ENCODE measurements at places on chromosomes 4 and X.

DNA sequence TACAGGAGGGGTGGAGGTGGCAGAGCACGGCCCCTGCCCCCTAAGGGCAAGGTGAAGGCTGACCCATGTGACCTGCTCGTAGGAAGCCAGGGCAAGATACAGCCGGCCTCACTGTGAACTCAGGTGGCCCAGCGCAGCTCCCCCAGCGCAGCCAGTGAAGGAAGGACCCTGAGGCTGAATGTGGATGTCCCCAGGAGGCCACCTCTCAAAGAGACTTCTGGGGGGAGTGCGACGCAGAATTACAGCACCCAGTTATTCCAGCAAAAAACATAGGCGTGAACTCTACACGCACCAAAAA lies 52.6 kb downstream of the ZFYVE28 start:
- DNase-seq: no peak

GRCh38 chrX:110412971-110413726 lies 54.5 kb downstream of the RTL9 start:
- DNase-seq: peak; percentile 70

GRCh38 chrX:146863566-146863965 lies 49.0 kb upstream of the CXorf51A start:
- no peak for DNase-seq

DNA sequence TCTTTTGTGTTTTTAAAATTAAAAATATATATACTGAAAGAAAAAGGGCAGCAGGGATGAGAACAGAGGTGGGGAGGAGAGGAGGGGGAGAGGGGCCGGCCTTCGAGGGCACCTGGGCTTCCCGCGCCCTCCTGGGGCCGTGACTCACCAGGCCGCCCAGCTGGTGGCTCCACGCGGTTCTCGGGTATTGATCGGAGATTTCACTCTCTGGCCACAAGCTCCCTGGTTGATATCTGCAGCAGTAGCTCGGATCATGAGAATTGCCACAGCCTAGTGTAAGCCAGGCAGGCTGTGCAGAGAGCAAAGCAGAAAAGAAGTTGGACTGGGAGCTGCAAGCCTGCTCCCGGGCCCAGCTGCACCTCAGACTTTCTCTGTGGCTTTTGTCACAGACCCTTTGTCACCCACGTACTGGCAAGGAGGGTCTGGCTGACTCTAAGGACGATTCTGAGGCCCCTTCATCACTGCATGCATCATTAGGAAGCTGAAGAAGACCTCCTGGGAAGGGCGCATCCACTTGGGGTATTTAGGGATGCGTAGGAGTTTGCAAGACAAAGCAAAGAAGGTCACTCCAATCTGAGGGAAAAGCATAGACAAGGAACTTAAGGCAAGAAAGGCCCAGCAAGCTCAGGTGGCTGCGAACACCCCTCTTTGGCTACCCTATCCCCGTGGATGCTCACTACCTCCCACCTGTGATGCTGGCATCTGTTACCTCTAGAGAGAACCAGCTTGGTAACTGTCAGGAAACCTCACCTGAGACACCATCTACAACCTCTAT lies 71.7 kb downstream of the CPZ start:
- no peak for DNase-seq

DNA sequence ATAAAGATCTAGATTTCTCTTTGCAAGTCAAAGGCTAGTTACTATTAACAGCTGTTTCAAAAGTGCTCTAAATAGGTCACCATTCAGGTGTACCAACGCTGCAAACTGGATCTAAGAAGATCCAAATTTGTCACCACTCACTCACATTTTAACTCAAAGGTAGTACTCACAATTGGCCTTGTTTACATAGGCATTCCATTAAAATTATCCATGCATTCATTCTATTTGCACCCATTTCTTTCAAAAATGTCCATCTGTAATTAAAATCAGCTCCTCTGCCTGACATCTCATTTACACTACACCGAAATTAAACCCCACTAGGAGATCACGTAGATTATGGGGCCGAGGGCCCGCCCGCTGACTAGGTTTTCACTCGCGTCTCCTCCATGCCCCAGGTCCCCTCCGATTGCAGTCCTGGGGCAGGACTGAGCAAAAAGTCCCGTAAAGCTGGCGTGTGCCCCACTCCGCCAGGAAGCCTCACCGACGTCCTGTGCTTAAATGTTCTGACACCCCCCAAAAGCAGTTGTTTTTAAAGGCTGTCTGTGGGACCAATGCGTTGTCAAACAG lies 1.3 kb upstream of the ING2 start:
- DNase-seq: peak; percentile 26

DNA sequence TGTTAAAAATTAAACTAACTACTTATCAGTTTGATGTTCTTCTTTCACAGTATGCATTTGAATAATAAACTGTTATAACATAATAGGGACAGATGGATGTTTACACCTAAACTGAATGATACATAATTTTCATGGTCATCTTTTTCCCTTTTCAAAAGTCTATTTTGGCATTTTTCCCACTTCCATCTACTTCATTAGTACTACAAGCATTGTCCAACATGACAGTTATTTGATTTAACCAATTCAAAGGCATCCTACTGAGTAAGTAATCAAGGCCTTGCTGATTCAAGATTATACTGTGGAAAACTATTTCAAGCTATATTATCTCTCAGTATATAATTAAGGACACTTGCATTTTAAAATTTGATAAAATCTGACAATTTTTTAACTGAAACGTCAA lies 212.9 kb downstream of the FAT4 start:
- no peak for DNase-seq

- no peak for DNase-seq
Observed at GRCh38 chrX:25019707-25020390, 4.1 kb upstream of the ARX start.

- DNase-seq: no peak
Observed at GRCh38 chrX:137550665-137551261, 15.2 kb upstream of the ZIC3 start.

DNA sequence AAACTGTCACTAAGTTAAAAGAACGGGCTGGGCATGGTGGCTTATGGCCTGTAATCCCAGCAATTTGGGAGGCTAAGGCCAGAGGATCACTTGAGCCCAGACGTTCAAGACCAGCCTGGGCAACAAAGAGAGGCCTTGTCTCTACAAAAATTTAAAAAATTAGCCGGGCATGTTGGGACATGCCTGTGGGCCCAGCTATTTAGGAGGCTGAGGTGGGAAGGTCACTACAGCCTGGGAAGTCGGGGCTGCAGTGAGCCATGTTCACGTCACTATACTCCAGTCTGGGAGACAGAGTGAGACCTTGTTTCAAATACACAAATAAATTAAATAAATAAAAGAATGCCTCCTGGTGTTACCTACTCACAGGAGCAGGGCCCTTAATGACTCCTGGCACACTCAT lies 69.5 kb downstream of the APBB2 start:
- DNase-seq: peak; percentile 29

DNA sequence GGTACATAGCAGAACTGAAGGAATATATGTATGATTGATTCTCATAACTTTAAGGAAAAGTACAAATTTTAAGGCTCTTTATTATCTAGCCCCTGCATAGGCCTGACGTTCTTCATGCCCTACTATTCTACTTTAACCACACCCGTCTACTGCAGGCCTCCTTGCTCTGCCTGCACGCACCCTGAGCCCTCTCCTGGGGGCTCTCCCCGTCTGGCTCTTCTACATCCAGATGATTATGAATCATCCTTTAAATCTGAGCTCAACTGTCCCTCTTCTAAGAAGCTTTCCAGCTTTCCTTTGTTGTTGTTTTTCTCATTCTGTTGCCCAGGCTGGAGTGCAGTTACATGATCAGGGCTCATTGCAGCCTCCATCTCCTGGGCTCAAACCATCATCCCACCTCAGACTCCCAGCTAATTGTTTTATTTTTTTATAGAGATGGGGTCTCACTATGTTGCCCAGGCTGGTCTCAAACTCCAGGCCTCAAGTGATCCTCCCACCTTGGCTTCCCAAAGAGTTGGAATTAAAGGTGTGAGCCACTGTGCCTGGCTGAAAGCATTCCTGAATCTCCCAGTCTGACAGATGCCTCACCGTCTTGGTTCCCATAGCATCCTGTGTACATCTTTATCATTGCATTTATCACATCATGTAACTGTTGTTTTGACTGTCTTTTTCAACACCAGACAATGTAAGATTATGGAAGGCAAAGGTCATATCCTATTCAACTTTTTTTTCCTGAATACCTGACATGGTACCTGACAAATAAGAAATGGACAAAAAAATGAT lies 89.2 kb downstream of the WDFY3 start:
- DNase-seq: no peak

- DNase-seq: no peak
Observed at GRCh38 chr4:114600672-114601071, 2.1 kb downstream of the UGT8 start.

DNA sequence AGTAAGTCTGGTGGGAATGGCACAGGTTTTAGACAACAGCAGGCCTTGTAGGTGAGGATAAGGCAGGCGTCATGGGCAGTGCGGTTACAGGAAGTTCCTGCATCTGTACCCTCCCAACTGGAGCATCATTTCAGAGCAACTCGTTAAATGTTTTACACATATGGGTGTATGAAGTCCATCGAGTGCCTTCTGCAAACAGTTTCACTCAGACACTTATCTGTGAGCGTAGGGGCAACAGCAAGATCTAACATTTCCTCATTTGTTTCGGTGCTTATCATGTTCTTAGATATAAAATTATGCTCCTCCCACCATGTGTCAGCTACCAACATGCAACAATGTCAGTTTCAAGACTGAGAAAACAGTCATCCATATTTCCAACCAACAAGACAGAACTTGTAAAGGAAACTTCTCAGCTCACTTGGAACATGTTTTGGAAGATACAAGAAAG lies 69.9 kb downstream of the ELOVL6 start:
- peak; percentile 59 for DNase-seq

DNA sequence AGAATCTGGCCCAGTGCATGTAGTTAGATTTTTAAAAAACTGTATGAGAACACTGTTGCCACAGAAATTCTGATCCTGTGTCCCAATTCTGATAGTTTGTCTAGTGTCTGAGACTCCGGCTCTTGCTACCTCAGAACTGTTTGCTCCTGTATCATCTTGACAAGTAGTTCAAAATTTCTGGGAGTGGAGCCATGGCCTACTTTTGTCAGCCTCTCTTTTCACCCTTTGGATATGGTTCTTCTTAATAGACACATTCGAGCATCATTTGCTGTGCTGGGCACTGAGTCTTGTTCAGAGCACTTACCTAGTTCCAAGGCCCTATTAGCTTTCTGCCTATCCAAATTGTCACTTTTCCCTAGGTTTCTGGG lies 46.9 kb downstream of the ATP10D start:
- DNase-seq: no peak

DNA sequence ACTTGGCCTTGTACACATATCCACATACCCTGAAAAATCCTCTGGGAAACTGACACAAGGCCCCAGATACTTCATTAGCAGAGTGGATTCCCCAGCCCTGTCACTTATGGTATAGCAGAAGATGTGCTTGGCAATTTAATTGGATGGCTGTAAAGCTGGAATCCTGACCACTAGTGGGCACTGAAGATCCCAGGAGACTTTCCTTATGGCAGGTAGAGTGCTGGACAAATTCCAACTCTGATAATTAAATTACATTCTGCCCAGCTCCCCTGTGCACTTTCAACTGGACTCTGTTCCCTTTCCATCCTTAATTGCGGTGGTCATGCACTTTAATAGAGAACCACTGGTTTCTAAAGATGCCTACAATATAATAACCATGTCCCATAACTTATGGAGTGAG lies 119.8 kb downstream of the DCK start:
- no peak for DNase-seq

DNA sequence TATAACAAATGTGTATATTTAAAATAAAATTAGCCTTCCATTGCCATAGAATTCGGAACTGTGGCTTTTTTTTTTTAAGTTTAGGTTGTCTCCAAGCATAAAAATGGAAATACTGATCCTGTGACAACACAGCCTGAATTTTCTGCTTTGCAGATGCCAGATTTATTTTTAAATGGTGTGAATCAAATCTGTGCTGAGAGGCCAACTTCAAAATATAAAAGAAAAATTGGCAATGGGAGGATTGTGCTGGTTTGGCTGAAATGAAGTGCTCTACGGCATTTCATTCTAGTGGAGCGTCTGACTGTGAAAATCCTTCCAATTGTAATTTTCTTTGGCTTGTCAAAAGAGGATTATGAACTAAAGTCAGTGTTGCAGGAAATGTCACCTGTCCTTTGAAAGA lies 580.3 kb upstream of the ZFP42 start:
- DNase-seq: no peak

GRCh38 chr4:167210166-167210565 lies 24.1 kb downstream of the SPOCK3 start:
- DNase-seq: no peak

GRCh38 chr4:138475116-138475515 lies 233.0 kb upstream of the SLC7A11 start:
- DNase-seq: no peak

DNA sequence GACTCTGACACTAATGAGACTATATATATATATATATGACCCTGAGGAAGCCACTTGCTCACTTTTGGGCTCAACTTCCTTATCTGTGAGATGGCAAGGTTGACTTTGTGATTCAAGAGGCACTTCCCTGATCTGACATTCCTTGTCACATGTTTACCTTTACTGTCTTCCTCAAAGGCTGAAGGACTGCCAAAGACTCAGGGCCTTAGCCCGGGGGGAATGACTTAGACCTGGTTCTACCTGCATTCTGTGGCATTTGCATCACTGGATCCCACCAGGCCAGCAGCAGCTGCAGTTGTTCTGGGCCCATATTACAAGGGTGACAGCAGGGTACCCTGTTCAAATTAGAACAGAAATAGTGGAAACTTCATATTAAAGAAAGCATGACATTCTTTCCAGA lies 3.1 kb upstream of the HS6ST2 start:
- no peak for DNase-seq
